Activated CD4-positive, alpha-beta T cell treated with anti-CD3 and anti-CD28 coated beads, Interleukin-2, Interleukin-6, amounts not matched to agents 100 ng/mL and 50 ng/mL, durations not matched to agents 16 hours and 8 hours (primary cell): ENCODE measurements at places on chromosomes 1 and 21.

DNA sequence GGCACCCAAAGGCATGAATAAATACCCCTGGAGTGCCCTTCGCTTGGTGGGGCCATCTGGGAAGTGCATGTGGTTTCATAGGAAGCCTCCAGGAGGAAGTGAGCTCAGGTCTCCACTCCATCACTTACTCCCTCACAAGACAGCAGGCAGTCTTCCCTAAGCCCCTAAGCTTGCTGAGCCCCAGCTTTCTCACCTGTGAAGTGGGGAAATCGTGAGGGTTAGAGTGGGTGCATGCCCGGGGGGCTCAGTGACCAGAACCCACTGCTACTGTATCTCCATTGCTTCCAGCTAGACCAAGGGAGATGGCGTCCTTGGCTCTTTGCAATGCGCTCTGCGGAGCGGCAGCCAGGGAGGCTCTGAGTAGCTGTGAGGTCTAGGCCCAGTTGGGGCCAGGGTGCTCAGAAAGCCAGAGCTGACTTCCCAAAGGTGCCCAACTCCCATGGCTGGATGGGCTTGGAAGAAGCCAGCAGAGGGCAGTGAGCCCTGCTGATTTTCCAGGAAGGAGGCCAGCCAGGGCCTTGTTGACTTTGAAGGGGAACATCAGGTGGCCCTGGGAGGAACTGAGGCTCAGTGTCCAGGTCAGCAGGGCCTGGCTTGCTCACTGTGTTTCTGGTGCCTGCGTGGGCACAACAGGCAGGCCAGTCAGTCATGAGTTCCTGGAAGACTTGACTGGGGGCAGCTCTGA, 27.3 kb downstream of the CDCP2 start:
- DNase-seq: no peak

DNA sequence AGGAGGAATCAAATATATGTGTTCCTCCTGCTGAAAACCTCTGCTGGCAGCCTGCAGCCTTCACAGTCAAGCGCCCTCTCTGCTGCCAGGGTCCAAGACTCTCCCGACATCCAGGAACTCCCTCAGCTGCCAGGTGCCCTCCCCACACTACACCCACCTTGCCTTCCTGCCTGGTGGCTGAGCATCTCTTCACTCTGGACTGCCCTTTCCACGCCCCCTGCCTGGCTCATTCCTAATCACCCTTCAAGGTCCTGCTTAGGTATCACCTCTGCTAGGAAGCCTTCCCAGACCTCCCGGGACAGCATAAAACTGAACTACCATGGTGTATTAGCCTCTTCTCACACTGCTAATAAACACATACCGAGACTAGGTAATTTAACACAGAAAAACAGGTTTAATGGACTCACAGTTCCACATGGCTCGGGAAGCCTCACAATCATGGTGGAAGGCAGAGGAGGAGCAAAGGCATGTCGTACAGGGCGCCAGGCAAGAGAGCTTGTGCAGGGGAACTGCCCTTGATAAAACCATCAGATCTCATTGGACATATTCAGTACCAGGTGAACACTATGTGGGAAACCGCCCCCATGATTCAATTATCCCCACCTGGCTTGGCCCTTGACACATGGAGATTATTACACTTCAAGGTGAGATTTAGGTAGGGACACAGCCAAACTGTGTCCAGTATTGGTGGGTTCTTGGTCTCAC, 15.3 kb downstream of the LDLRAD1 start:
- no peak for DNase-seq

DNA sequence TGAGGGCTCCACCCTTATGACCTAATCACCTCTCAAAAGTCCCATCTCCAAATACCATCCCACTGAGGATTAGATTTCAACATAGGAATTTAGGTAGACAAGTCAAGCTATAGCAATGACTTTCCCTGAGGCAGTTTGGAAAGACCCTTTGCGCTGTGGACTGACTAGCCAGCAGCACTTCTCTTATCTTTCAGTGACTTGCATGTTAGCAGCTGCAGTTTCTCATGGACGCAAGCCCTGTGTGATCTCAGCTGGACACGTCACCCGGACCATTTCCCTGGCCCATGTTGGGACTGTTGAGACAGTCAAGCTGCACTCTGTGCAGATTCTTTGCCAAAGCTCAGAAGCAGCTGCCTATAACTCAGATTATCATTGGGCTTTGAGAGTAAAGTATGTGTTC, 408.1 kb upstream of the USP24 start:
- no peak for DNase-seq

GRCh38 chr1:21262293-21263051, 27.8 kb downstream of the ECE1 start:
- no peak for DNase-seq

DNA sequence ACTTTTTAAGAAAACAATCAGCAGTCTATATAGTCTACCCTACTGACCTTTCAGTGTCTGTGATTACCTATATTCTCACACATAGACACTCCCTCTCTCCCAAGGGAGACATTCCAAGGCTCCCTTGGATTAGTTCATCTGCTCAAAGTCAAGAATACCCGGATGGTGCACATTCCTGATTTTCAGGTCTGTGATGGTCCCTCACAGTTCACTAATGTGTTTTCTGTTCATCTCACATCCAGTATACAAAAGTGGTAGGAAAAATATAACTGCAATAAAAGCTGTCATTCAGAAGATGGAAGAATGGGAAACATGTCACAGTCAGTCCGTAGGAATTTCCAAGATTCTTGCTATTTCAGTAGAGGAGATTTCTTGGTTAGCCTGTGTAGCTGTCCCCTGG, 224.1 kb upstream of the CACYBP start:
- no peak for DNase-seq

GRCh38 chr1:23528250-23528978, 2.6 kb downstream of the E2F2 start:
- DNase-seq: peak; percentile 87

DNA sequence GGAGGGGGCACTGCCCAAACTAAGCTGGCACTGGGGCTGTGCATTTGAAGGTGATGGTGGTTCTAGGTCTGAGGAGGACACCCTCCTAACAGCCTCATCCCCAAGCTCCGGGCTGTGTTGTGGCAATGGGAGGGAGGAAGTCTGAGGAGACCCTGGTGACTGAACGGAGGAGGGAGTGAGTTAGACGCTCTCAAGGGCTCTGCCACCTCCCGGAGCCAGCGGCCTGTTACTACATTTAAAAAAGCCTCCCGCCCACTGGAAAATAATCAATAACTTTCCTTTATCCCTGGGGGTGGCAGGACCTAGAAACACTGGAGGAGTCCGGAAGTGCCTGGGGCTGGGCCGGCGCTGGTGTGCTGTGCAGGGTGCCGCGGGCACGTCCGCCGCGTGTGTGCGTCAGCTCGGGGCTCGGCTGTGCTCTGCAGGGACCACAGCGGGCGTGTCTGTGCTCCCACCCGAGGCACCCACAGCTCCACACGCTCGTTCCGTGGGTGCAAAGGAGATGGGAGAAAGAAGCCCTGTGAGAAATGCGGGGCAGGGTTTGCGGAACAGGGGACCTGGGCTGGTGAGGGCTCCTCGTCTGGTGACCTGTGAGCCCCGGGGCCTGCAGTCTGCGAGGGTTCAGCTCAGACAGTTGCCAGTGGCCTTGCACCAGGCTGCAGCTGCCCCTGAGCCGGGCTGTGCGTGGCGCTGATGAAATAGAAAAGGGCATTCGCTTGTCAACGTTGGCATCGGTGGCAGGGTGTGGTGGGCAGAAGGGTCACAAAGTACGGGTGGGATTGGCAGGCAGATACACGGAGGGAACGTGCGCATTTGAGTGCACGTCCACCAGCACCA, 5.3 kb downstream of the SAMD11 start:
- DNase-seq: no peak

GRCh38 chr1:196193896-196194559, 414.2 kb downstream of the KCNT2 start:
- DNase-seq: no peak

- no peak for DNase-seq
These were observed 930 bp downstream of the DHCR24 start for GRCh38 chr1:54885807-54886723.
